ENCODE measurements at places on chromosomes 2 and 18.
A peak's percentile ranks its signal among the peaks of the same experiment; 100 is the strongest.

GRCh38 chr2:68692511-68692910 is 42.1 kb upstream of the ARHGAP25 start:
- no peak for DNase-seq

GRCh38 chr2:127256866-127257265 is 36.8 kb upstream of the CYP27C1 start:
- DNase-seq: no peak

GRCh38 chr2:39202639-39203369 is 41.0 kb downstream of the CDKL4 start:
- no peak for DNase-seq

GRCh38 chr18:3525870-3526420 is 76.0 kb downstream of the TGIF1 start:
- DNase-seq: peak; percentile 32

GRCh38 chr18:2411381-2411960 is 159.8 kb downstream of the METTL4 start:
- no peak for DNase-seq

- no peak for DNase-seq
Observed at GRCh38 chr2:54074606-54075341, 40.6 kb upstream of the ACYP2 start.

DNA sequence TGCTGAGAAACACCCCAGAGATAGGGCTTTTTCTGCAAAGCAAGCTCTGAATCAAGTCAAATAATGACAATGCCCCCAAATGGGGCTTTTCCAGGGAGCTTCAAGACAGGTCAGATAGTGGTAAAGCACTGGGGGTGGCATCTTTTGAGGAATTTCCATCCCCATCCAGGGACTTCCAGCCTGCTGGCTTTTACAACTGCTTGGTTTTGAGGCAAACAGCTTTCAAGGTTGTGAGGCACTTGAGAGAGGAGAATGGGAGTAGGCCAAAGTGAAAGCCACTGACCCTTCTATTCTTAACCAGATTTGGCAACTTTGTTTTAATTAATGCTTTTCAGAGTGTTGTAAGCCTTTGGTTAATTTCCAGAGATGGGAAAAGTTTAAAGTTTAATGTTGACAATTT is 762.0 kb upstream of the POU3F3 start:
- no peak for DNase-seq

GRCh38 chr2:110644357-110644756 is 33.5 kb downstream of the BUB1 start:
- no peak for DNase-seq

DNA sequence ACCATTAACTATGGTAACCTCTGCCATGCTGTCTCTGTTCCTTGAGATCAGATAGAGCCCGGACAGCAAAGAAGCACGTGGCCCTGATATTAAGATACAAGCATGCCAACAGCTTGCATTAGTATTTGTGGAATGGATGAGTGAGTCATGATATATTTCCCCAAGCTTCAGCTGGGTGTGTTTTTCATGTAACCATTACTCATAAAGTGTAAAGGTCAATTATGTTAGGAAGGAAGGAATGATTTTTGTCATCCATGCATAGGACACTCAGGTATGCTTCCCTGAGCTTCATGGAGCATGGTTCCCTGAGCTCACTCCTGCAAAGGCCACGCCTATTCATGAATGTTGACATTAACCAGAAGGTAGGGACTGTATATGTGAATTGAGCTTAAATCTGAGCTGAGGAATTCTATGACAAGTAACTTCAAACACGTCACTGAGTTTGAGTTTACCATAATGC is 74.6 kb downstream of the ARL4C start:
- no peak for DNase-seq

DNA sequence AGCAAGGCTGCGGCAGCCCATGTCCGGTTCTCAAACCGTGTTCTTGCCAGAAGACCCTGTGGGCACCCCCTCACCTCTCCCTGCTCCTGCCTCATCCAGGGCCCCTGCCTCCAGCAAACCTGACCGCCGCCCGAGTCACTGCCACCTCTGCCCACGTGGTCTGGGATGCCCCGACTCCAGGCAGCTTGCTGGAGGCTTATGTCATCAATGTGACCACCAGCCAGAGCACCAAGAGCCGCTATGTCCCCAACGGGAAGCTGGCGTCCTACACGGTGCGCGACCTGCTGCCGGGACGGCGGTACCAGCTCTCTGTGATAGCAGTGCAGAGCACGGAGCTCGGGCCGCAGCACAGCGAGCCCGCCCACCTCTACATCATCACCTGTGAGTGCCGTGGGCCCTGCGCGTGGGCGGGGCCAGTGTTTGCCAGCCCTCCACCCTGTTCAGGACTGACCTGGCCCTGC is 32.2 kb downstream of the MTERF4 start:
- no peak for DNase-seq

- DNase-seq: peak; percentile 48
Observed at GRCh38 chr2:120442923-120443571, 97.1 kb downstream of the INHBB start.

DNA sequence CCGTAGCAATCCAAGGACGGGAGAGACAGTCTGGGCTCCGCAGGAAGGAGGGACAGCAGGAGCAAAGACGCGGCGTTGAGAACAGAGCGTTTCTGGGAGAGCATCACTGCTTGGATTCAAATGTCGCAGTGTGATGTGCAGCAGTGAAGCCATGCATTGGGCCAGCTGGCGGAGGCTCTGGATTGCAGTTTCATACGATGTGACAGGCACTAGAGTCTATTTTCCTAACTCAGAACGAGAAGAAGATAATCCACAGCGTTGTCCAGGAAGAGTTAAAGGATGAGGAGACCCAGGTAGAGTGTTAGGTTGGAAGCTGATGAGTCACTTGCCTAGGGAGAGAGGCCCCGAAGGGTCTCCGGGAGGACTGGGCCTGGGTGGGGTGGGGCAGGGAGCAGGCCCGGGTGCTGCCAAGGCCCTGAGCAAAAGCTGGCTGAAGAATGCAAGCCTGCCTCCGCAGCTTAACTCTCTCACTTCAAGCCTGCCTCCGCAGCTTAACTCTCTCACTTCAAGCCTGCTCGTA is 17.7 kb upstream of the SEMA4C start:
- no peak for DNase-seq

- DNase-seq: no peak
Observed at GRCh38 chr2:178275600-178275999, 81.3 kb downstream of the OSBPL6 start.

DNA sequence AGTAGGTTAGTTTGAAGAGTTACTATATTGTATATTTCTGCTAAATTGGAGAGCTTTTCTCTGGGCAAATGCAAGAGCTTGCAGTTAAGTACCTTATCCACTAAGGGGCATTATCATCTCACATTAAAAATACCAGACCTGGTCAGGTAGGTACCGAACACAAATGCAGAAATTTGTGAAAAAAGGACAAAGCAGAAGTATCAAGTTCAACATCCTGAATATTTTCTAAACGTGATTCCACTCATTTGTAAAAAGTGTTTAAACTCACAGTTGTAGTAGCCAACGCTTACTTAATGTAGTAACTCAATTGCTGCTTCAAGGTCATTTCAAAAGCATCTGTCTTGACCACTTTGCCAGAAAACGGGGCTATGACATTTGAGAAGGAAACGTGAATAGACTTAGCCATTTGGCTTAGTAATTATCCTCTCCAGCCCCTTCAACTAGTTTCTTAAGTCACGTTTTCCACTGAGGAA is 52.1 kb downstream of the CYRIA start:
- DNase-seq: no peak

DNA sequence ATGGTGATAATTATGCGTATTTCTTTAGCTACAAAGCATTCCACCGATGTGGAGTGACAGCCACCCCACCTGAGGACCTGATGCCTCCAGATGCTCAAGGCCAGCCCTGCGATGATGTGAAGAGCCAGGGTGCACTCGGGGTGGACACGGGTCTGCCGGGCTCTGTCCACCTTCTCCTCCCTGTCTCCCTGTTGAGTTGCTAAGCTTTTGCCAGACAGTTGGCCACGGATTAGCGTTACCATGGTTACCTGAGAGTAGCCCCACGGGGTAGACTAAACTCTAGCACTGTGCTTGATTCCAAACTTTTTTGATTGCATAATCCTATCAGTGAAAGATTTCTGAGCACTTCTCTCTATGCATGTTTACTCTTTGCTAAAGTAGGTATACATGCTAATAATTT is 86.2 kb downstream of the SMIM21 start:
- no peak for DNase-seq

- no peak for DNase-seq
Observed at GRCh38 chr2:237715459-237715947, 83.1 kb upstream of the RBM44 start.

DNA sequence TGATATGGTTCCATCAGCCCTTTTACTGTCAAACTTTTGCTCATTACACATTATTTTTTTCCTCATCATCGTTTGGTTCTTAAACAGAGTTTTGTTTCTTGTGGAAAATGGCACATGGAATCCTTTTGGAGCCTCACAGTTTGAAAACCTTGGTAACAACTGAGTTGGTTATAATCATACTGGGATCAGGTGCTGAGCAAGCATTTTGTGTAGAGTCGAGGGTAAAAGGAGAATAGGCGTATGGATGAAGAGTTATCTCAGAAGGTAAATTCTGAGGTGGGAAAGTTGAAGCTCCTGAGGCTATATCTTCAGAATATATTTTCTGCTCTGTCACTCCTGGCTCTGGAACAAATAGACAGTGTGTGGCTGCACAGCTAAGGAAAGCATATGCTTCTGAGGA is 274.0 kb upstream of the DSEL start:
- DNase-seq: no peak

GRCh38 chr2:144233317-144233716 is 286.6 kb downstream of the ZEB2 start:
- DNase-seq: no peak

DNA sequence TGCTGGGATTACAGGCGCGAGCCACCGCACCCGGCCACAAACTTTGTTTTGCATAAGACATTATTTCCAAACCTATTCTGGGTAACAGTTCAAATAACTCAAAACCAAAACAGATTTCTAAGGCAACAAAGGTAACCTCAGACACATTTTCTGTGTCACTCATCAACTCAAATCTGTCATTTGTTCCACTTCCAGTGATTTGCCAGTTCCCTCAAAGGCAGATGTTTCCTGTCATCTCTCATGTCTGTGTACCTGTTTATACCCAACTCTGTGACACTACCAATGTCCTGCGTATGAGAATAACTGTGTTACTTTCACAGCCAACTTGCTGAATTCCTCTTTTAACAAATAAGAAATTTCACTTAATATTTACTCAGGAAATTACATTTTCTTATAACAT is 54.4 kb downstream of the SCN3A start:
- DNase-seq: no peak

DNA sequence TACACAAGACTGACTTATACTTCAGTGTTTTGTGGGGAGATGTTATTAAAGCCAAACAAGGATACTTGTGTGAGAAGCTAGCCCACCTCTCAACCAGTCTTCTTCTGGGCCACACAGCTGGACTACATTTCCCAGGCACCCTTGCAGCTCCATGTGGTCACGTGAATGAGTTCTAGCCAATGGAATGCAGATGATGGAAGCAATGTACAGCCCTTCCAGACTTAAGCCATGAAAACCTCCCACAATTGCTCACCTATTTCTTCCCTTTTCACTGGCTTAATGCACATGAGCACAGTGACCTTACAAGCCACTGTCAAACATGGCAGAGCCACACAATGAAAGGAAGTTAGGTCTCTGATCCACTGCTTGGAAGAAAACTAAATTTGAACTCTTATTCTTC is 20.4 kb upstream of the FEZ2 start:
- DNase-seq: no peak

DNA sequence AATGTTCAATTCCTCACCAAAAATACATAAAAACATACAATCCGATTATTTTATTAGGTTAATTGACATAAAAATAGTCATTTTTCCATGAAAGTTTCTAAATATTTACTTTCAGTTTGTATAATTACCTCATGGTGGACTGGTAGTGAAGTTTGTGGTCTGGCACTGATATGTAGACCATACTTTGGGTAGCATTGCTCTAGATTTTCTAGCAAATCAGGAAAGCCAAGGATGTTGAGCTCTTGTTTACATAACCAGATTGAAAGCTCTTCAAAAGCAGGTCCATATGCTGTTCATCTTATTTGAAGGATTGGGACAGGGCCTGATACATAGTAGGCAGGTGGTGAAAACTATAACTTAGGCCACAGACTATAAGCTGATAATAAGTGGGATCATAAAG is 61.8 kb downstream of the COMMD1 start:
- DNase-seq: no peak

DNA sequence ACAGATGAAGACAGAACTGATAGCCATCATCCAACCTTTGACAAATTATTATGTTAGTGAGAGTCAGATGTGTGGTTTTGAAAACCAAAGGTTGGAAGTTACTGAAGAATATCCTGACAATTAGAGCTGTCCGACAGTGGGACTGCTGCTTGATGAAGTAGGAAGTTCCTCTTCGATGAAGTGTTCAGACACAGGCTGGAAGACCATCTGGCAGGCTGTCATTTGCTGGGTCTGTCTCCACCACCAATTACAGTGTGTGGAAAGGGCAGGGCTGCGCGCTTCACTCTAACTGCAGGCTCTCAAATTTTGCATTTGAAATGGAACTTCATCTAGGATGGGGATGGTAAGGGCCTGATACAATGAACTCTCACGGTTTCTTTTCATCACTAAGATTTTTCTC is 313.8 kb downstream of the PIK3C3 start:
- DNase-seq: no peak

GRCh38 chr2:25032094-25032493 is 9.8 kb upstream of the EFR3B start:
- no peak for DNase-seq

DNA sequence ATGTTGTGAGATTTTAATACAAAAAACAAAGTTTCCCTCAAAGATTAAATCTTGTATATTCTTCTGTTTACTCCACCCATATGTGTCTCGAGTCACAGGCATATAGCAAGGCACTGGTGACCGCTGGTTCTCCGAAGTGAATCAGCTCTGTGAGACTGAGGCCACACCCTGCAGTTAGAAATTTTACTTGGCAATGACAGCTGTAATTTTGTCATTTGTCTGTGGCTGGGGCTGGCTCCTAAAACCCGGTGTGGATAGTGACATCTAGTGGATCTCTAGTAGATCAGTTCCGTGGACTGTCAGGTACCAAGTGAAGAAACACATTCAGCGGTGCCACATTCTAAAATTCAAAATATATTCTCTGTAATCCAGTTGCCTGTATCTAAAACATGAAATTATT is 278.0 kb downstream of the NEDD4L start:
- DNase-seq: no peak

- DNase-seq: no peak
Observed at GRCh38 chr2:45269149-45269793, 260.0 kb upstream of the SIX2 start.
